ENCODE measurements at places on chromosomes 11 and 22.

DNA sequence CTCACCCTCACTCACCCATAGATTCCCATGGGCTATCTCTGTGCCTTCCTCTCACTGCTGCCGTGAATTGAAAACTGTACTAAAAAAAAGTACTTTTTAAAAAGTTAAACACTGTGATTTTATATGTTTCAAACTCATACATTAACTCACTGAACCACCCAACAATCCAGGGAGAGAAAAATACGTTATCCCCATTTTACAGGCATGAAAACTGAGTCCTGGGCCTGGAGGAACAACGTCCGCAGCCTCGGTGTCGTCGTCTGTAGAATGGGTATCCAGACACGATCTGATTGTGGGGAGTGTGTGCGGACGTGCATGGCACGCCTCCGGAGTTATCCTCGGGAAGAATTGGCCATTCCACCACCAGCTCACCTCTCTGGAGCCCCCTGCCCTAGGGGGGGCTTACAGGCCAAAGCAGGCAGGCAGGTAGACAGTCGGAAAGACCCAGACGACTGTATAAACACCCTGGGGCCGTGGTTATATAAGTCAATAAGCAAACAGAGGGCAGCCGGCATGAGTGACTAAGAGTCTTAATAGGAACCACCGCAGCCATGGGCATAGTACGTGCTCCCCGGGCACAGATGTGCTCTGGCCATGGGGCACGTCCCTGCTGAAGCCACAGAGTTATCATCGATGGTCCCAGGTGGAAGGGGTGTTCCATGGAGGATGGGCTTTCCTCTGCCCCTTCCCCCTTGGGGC lies 7.1 kb upstream of the PDGFB start:
- no peak for DNase-seq

GRCh38 chr11:7612661-7613393 lies 60.5 kb downstream of the CYB5R2 start:
- DNase-seq = no peak

- no peak for DNase-seq
Measured at GRCh38 chr11:111305876-111306275, 7.5 kb downstream of the POU2AF3 start.

DNA sequence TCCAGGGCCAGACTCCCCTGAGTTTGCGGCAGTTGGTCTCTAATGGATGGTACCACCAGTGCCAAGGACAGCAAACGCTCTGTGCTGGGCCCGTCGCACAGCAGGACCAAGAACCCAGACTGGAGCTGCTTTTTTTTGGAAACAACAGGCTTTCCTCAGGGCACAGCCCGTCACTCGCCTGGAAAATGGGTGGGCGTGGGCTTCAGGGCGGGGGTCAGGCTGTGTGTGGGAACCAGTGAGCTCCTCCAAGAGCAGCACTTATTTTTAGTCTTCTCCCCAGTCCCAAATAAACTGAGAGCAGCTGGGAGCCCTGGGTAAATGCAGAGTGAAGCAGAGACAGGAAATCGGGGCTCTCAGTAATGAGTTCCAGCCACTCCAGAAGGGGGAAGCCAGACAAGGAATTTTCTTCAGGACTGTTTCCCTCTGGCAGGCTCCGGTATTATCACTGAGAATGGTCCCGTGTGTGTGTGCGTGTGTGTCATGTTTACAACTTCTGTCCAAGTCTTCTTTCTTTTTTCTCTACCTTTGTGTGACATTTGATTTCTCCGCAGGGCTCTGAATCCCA lies 63.0 kb downstream of the PPFIBP2 start:
- no peak for DNase-seq

DNA sequence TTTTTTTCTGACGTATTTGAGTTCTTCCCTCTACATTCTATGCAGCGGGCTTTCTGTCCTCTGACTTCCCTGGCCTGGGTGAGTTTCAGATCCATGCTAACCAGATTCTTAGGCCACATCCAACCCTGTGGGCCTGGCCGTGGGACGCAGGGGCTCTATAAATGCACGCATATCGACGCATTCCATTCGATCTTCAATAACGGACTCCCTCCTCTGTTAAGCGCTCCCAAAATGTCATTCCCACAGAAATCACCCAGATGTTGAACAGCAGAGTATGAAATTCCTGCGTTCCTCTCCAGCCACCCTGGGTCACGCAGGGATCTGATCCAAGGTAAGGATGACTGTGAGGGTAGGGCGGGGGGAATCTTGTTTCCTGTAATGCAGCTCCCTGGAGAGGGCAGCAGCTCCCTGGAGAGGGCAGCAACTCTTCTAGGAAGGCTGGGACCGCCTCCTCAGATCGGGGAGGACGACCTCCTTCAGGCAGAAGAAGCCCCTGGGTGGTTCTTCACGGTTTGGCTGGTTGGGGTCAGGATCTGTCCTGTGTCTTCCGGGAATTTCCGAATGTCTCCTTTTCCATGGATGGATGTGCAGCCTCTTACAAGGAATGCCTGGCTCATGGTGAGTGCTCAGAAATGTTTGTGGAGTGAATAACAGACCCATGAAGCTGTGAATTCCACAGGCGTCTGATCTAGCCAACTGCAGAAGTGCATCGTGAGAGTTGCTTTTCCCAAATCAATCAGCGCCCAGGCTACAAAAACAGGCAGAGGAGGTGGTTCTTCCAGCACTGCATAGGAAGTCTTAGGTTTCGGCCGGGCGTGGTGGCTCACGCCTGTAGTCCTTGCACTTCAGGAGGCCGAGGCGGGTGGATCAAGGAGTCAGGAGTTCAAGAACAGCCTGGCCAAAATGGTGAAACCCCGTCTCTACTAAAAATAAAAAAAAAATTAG lies 12.2 kb downstream of the MRGPRD start:
- no peak for DNase-seq

DNA sequence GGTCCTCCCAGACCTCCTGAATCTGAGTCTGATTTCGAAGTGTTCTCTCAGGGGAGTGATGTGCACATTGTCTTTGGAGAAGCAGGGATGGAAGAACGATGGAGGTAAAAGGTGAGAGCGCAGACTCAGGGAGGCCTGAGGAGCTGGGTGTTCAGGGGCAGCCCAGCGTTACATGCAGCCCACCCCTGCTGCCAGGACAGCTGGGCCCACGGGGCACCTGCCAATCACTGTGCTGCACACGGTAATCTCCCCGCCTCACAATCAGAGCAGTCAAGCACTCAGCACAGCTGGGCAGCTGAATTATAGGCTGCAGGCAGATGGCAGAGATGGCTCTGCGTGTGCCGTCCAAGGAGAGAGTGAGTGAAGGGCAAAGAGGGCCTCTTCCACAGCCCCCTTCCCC lies 17.9 kb upstream of the HTR3A start:
- no peak for DNase-seq

DNA sequence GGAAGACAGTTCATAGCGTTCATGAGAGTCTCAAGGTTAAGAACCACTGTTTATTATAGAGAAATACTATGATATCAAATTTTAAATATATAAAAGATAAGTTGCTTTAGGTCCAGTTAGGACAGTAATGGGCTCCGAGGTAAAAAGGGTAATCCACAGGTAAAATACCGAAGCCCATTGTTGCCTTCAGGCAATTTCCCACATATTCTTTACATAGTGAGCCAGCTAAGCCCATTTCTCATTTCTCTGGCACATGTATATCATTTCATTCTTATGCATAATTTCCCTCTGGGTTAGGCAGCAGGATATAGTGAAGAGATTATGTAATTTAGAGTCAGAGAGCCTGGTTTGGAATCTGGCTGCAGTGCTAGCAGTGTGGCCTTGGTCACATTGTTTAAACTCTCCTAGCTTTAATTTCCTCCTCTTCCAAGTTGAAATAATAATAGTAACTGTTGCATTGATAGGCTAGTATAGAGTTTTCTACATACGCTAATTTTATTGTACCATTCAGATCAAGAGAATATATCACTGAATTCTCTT lies 7.6 kb upstream of the POU2AF1 start:
- DNase-seq = no peak

GRCh38 chr11:109856928-109857327 lies 236.3 kb upstream of the ZC3H12C start:
- no peak for DNase-seq

- no peak for DNase-seq
Measured at GRCh38 chr11:30451626-30452025, 128.7 kb downstream of the ARL14EP start.

DNA sequence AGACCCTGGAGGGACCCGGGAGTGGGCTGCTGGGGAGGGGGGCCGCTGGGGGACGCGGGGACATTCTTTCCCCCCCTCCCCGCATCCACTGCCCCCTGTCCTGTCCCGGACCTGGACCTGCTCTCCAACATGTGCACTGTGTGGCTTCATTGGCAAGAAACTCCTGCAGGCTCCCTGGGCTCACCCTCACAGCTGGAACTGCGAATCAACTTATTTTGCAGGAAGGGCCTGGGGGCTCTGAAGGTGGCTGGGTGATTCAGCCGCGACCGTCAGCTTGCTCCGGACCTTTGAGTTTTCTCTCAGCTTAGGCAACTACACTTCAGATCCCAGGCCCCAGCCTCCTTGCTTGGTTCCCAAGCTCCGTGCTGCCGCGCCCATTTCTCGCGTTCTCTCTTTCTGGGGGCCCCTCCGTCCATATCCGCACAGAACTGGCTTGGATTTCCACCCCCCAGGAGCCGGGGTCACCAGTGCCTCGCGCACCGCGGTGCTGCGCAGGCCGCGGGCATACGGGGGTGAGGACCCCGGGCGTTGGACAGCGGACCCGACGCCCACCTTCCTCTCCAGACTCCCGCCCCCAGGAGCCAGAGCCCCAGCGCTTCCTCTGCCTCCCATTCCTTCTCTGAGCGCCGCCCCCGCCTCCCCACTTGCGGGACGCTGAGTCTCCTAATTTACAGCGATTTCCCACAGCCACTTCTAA lies 471 bp upstream of the AHNAK start:
- DNase-seq = peak; percentile 78

GRCh38 chr11:121112498-121113455 lies 11.7 kb downstream of the TECTA start:
- DNase-seq = peak; percentile 52

DNA sequence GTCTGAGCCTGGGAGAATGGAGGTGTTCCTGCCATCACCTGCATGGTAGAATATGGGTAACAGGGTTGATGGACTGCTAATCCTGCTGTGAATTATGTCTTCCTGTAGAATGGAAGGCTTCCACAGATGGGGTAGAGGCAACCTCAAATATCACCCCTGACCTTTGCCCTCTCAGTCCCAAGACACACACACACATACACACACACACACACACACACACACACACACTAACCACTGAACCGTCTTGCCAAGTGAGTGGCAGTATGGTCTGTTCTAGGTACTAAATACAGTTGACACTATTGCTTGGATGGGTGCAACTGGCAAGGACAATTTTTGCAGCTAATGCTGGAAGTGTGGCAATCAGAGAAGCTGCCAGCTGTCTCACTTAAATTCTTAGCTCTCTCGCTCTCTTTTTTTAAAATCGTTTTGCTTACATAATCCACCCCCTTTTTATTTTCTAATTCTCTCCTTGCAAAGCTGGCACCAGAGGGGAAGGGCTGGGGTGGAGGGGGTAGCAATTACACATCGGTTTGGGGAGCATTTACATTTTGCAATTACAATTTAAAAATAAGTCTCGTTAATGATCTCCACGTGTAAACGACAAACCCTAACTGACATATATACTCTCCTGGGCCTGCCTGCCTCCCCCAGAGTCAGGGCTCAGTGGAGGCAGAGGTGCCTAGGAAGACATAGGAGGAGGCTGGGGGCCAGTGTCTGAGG lies 162.6 kb downstream of the FEZ1 start:
- no peak for DNase-seq

DNA sequence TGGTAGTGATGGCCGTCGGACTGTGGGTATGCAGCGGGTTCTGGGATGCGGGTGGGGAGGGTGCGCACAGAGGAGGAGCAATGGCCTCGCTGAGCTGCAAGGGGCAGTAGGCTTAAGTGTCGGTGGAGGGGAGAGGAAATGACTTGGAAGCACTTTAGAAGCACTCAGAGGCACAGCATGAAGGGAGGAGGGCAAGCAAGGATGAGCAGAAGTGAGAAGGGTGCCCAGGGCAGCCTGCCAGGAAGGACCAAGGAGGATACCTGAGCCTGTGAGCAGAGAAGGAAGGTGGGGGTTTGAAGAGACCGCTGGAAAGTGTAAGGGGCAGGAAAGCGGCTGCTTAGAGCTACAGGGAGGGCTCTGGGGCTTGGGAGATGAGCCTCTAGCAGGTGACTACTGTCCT lies 330 bp downstream of the SLC5A1 start:
- DNase-seq = no peak

DNA sequence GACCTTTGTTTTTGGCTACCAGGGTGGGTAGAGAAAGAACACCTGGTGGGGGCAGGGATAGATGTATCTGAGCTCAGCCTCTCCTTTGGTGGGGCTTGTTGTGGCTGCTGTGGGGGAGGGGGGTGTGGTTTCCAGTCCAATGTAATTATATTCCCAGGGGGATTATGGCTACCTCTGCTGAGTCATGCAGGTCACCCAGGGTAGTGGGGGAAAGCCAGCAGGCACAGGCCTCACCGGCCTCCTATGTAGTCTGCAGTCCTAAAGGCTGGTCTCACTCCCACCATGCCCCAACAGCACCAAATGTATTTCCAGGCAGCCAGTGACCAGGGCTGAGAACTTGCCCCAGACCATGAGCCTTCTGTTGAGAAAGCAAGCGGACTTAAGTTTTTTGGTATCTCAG lies 119.6 kb downstream of the DYNC2H1 start:
- DNase-seq = no peak

DNA sequence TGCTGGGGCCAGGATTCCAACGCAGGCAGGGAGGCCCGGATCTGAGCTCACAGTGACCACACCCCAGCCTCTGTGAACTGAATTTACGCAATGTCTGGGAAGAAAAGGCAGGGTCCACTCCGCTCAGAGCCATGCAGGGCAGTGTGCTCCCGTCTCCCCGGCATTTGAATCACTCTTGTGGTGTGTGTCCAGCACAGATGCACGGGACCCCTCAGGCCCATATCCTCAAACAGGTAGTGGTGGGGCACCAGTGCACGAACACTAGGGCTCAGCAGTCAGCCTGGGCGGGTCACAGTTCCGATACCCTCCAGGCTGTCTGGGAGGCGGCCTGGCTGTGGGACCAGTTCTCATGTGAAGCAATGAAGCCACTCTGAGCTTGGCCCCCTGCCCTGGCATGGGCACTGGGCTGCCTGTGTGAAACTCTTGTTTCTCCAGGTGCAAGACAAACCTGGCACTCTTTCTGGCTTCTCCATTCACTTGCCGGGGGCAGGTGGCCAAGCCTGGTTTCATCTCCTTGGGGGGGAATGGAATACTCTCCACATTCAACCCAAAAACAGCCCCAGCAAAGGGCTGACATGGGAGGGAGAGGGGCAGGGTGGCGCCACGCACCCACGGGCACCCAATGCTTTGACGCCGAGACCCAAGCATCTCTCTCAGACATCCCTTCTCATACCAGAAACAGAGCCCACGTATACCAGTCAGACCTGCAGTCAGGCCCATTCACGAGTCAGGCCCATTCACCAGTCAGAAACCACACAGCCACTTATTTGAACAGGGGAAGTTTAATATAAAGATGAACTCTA lies 14.3 kb downstream of the DHCR7 start:
- DNase-seq = no peak

GRCh38 chr11:44247508-44247907 lies 62.4 kb downstream of the ALX4 start:
- DNase-seq = no peak

- DNase-seq = no peak
Measured at GRCh38 chr22:48793949-48794348, 1033.7 kb downstream of the BRD1 start.

GRCh38 chr11:60878245-60879101 lies 11.1 kb downstream of the ZP1 start:
- DNase-seq = no peak
